ENCODE measurements at places on chromosomes 5 and 9.
A peak's percentile ranks its signal among the peaks of the same experiment; 100 is the strongest.

DNA sequence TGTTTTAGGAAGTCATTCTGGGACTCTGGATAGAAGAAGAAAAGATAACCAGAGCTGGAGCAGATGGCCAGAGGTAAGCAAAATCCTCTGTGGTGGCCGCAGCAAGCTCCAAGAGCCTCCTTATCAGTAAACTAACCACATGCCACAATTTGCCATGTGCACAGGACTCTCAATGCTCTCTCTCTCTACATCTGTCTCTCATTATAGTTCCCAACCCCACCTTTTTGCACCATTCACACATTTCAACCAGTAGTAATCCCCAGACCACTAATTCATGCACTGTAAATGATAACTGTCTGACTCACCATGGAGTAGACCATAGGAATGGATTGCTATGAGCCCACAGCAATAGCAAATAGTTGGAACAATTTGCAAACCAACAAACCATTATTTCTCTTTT, 526.1 kb downstream of the TLR4 start:
- DNase-seq, result no peak

DNA sequence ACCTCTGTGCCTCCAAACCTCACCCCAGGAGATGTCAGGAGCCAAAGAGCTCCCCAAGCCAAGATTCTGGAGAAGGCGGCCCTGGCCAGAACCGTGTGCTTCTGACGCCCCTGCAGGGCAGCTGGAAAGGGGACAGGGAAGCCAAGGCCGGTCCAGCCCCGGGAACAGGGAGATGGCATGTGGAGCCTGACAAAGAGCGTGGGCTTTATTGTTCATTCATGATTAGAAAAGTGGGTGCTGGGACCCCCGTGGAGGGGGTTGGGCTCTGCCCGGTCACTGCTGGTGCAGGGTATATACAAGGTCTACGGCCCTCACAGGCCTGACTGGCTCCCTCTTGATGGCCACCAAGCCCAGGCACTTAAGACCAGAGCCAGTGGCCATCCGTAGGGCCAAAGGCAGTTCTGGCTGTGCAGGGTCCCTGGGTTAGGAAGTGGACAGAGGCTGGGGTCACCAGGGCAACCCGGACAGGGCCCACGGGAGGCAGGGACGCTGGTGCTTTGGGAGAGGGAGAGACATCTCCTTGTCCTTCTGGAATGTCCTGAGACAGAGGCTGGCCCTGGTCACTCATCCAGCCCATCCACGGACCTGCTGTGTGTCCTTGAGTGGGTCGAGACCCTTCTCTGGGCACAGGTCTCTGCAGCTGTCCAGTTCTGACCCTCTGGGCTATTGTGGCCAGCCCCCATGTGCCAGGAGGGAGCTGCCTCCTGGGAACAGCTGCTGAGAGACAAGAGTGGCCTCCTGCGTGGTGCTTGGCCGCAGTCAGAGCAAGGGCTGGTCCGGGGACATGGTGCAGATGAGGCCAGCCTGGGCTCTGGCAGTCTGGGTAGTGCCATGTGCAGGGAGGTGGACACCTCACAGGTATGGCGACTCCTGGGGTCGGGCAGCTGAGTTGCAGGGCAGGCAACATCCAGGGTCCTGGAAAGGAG, 12.5 kb downstream of the NINJ1 start:
- DNase-seq, result no peak

DNA sequence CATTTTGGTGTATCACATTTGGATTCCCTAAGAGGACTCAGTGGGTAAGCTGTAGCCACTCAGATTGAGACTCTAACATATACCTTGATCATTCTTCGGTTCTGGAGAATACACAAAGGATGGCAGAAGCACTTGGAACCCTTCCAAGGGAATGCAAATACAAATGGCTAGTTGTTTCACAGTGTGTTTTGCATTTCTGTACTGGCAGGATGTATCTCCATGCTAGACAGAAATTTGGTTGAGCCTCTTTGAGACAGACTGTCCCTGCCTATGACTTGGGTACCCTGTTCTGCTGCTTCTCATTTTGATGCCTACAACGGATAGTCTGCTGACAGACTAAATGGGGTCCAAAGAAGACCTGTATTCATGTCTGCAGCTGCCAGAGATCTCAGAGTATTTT, 273.5 kb downstream of the TMEM38B start:
- DNase-seq, result no peak

- no peak for DNase-seq
These were observed 370.3 kb upstream of the IRX1 start for GRCh38 chr5:3225201-3225960.

DNA sequence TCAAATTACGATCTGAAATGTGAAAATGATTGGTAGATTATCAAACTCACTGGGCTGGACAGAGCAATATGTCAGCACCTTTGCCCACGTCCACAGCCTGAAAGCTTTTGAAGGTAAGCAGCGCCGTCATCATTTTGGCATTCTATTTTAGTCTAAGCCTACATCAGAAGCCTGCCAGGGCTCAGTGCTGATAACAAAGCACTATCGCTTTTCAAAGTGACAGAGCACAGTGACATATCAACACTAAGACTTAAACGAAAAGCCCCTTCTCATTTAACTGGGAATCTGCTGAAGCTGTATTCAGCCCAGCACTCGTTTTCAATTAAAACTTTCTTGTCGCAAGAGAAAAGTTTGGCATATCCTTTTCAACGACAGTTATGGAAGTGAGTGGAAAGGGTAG, 1076.3 kb downstream of the PTPRD start:
- no peak for DNase-seq

- no peak for DNase-seq
These were observed 87.1 kb downstream of the CEMIP2 start for GRCh38 chr9:71681104-71681707.

GRCh38 chr9:77276799-77277198, 99.5 kb downstream of the VPS13A start:
- no peak for DNase-seq

GRCh38 chr9:135835131-135835530, 72.2 kb downstream of the CAMSAP1 start:
- DNase-seq, result no peak

GRCh38 chr5:37838152-37838932, 1.5 kb downstream of the GDNF start:
- no peak for DNase-seq

GRCh38 chr9:96333958-96334357, 32.0 kb upstream of the HSD17B3 start:
- DNase-seq, result no peak

GRCh38 chr9:134066526-134066912, 1.3 kb downstream of the BRD3 start:
- peak; percentile 63 for DNase-seq

DNA sequence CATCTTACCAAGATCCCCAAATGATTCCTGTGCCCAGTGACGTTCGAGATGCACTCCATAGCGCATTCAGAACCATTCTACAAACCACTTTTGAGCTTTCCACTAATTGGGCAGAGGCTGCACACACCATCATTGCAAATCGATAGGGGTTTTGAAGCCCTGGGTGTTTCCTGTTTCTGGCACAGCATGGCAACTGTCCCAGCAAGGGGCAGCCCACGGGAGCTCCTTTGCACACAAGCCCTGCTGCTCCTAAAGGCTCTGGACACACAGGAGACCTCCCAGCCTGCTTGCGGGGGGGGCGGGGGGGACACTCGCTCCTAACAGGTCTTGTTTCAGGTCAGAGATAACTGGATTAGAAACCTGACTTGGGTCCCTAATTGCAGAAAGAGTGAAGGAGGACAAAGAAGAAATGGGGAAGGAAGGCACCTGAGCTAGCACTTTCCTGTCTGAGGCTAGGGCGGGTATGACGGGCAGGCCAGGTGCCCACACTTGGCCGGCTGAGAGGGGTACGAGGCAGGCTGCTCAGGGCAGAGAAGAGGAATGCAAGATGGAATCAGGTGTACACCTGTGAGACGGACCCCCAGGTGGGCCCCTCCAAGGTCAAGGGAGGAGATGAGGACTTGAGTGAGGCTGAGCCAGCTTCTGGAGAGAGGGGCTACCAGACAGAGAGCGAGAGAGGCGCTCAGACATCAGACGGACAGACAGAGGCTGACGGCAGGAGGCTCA, 820 bp downstream of the FBP1 start:
- DNase-seq, result no peak

DNA sequence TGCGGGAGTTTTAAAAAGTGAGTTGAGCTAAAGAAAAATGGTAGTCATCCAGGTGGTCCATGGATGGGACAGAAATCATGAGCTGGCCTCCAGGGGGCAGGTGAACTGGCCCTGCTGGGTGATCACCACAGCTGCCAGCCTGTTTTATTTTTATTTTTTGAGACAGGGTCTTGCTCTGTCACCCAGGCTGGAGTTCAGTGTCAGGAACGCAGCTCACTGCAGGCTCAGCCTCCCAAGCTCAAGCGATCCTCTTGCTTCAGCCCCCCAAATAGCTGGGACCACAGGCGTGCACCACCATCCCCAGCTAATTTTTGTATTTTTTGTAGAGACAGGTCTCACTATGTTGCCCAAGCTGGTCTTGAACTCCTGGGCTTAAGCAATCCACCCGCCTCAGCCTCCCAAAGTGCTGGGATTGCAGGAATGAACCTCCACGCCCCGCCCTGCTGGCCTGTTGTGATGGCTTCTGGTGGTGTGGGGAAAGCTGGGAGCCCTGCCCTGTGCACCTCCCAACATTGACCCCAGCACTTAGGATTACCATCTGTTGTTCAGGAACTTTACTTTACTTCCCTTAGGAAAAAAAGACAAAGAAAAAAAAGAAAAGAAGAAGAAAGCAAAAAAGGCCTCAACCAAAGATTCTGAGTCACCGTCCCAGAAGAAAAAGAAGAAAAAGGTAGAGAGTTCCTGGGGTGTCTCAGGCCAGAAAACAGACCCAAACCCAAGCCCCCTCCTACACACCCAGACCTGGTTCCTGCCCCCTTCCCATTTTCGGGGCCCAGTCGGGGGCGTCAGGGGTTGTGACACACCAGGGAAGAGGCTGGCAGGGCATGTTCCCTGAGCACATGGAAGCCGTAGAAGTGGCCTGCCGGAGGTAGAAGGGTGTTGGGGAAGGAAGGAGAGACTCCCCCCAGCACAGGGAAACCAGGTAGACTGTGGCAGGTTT, 14.7 kb downstream of the CD74 start:
- DNase-seq, result no peak

DNA sequence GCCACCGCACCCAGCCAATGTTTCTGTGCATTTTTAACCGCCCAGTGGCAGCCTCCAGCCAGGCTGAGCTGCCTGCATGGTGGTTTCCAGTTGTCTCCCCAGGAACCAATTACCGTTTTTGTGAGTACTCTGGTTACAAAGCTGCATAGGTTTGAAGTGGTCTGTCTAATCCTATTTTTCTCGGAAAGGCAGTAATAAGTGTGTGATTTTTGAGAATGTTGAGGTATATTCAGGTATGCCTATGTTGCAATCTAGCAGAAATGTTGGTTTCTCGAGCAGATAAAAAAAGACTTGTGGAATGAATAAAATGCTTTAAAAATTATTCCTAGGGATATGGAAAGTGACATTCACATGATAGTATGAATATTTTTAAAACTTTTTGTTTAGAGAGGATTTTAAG, 41.5 kb upstream of the ANKH start:
- no peak for DNase-seq

DNA sequence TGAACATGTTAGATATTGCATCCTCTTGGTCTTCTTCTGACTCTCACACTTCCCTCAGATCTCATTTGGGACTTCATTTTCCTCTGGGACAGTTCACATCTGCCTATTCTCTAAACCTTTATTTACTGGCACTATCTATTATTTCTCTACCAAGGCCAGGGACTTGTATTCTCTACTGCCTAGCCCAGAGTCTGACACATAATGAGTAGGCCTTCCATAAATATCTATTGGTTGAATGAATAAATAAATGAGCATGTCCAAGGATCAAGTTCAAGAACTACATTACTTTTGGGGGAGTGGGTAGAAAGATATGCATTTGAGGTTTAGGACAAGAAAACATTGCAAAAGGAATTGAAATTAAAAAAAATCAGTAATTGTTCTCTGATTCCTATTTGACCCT, 250.3 kb downstream of the TRIM32 start:
- no peak for DNase-seq

DNA sequence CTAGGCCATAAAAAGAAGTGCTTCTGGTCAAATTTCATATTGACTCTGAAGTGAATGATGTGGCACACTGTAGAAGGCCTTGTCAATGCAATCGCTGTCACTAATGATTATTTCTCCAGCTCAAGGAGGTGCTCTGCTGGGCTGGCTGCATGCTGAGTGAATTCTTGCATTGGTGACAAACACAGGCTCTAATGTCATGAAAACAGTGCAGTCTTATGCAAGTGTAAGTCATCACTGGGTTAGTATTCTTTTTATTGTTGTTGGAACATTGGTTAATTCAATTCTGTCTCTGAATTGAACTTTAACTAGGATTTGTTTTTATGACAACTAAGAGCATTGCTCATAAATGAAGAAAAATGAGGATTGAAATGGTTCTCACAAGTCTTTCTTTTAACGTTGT, 57.3 kb upstream of the CD180 start:
- no peak for DNase-seq

DNA sequence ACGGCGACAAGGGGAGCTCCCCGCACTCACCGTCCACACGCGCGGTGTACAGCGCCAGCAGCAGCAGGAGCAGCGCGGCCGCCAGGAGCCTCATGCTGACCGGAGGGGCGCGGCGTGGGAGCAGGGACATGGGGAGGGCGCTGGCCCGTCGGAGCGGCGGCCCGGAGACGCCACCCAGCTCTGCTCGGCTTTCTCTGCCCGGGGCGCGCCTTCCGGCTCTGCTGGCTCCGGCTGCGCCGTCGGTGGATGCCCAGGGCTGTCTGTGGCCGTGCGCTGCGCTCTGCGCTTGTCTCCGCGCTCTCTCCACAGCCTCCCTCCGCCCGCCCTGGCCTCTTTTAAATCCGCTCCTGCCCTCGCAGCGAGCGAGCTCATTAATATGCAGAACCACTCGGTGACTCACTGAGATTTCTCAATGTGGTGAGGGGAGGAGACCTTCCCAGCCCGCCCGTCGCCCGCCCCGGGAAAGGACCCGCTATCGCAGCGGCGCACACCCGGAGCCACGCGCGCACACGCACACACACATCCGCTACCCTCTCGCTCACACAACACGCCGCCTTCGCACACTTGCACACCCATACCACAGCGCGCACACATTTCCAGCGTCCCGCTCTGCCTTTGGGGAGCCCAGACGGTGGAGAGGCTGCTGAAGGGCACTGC, at the start of gene CXCL14:
TSS of gene CXCL14 (minus strand) at position 307 of the 657 bp plus-strand sequence. CDS start at position 94, 213 bp downstream.
- DNase-seq, result no peak

DNA sequence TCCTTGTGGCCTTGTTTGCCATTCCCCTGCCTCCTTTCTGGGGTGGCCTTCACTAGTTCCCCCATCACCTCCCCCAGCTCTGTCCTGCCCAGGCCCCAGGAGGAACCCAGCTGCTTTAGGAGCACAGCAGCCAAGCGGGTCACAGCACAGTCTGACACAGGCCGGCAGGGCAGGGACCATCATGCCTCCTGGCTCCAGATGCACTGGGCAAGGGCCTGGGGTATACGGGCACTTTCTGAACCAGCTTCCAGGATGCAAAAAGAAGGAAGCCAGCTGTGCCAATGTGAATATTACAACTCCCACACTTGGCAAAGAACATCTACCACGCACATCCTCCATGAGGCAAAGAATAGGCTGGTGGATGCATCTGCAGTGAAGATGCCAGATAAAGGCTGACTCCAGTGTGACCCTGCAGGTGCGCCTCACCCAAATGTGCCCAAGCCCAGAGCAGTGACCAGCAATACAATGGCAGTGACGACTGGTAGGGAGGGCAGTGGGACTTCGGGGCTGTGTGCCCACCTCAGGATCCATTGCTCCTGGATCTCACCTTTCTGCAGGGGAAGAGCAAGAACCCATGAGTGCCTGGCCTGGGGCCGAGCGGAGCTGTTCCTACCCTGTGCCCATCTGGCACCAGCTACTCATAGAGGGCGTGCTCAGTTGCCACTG, 6.3 kb upstream of the IL3 start:
- DNase-seq, result no peak

GRCh38 chr5:90128551-90128950, 281.0 kb downstream of the CETN3 start:
- DNase-seq, result no peak

Data from H54 (cell line).